ENCODE measurements at places on chromosomes 3 and 15. TPM values are rescaled to one million over a fixed set of nuclear protein-coding genes. Genes with fewer than 3 reads are reported as not detected.

Gene ERICH6
- total RNA-seq, result not detected

Gene CHRNA5
- 21.6 TPM for total RNA-seq

Gene ADAMTSL3
- total RNA-seq, result 0.77 TPM

Gene LYZL4
- not detected for total RNA-seq

Gene UPK1B
- 0.33 TPM for total RNA-seq

Gene TM4SF18
- 8.1 TPM for total RNA-seq

Gene ISLR
- 0.35 TPM for total RNA-seq

Gene PIF1
- 64.0 TPM for total RNA-seq

DNA sequence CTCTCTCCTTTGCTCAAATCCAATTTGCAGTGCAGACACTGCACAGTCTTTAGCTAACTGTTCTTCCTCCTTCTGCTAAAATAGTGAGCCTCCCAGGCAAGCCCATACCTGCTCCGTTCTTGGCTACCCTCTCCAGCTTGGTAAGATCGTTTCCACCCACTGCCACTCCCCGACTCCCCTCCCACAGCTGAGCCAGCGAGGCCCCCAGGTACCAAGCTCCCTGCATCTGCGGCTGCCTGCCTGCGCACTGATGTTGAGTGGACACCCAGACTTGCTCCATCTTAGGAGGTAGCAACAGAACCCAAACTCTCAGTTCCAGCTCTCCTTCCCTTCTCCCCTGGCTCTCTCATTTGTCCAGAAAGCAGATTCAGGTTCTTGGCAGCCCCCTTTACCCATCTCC is 7.9 kb upstream of the TNK2 start:
- no peaks in the 10 kb centered on the region for H3K27me3 ChIP-seq
- H3K36me3 ChIP-seq, result no peaks in the 10 kb centered on the region
- DNase-seq, result no peak
- no peaks in the 10 kb centered on the region for H3K4me1 ChIP-seq

GRCh38 chr15:100061944-100062343 is 279.8 kb downstream of the ADAMTS17 start:
- H3K4me1 ChIP-seq, result no peaks in the 10 kb centered on the region
- H3K36me3 ChIP-seq, result no peaks in the 10 kb centered on the region
- peaks cover 2% of the 10 kb centered on the region for H3K27me3 ChIP-seq
- no peak for DNase-seq
- no peak overlapping the region for H3K4me3 ChIP-seq

DNA sequence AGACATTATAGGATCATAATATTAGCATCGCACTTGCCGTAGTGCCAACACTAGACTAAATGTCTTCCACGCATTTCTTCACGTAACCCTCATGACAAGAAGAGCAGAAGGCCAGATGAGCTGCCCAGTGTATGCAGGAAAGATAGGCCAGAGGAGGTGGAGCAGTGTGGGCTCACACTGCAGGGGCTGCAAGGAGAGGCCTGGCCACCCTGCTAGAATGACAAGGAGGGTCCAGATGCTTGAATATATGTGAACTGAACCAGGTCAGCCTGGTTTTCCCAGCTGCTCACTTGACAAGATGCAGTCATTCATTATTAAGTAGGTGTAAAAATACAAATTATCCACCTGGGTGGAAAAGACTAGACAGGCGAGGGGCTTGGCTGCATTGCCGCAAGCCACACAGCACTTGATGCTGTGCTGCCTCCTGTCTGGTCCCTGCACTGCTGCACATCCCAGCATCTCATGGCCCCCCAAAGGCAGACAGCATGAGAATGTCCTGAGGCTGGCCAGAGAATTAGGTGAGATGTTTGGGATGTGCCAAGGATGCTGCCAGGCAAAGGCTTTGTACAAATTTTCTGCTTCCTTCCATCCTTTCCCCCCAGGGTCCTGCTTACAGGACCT is 115.2 kb downstream of the NTRK3 start:
- no peaks in the 10 kb centered on the region for H3K4me1 ChIP-seq
- H3K27ac ChIP-seq, result no peak overlapping the region
- DNase-seq, result peak; percentile 51
- H3K27me3 ChIP-seq, result no peaks in the 10 kb centered on the region

DNA sequence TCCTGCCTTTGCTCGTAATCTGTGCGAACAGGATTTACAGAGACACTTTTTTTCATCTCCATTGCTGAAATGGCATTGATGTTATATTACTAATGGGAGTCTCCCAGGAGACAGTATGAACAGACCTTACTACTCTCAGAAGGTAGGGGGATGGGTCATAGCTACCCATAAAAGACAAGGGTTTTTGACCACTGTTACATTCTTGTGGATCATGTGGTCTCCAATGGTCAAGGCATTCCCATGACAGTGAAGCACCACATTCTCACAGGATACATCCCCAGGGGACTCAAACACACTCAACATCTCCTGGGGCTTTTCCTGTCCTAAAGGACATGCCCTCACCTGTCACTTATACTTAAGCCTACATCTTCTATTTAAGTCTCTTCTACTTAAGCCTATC is 40.8 kb downstream of the MKRN3 start:
- no peak overlapping the region for H3K27ac ChIP-seq
- no peak for DNase-seq
- H3K27me3 ChIP-seq, result no peaks in the 10 kb centered on the region
- no peaks in the 10 kb centered on the region for H3K4me1 ChIP-seq
- H3K36me3 ChIP-seq, result no peaks in the 10 kb centered on the region

DNA sequence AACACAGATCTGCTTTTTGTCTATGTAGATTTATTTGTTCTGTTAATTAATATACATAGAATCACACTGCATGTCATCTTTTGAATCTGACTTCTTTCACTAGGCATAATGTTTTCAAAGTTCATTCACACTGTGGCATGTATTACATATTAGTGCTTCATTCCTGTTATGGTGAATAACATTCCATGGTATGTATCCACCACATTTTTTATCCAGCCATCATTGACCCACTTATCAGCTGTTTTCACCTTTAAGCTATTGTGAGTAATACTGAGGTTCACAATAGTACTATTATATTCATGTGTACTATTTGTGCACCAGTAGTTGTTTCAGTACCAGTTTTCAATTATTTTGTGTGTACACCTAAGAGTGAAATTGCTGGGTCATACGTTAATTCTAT is 230.6 kb upstream of the CNTN3 start:
- no peak overlapping the region for H3K27ac ChIP-seq
- no peaks in the 10 kb centered on the region for H3K27me3 ChIP-seq

DNA sequence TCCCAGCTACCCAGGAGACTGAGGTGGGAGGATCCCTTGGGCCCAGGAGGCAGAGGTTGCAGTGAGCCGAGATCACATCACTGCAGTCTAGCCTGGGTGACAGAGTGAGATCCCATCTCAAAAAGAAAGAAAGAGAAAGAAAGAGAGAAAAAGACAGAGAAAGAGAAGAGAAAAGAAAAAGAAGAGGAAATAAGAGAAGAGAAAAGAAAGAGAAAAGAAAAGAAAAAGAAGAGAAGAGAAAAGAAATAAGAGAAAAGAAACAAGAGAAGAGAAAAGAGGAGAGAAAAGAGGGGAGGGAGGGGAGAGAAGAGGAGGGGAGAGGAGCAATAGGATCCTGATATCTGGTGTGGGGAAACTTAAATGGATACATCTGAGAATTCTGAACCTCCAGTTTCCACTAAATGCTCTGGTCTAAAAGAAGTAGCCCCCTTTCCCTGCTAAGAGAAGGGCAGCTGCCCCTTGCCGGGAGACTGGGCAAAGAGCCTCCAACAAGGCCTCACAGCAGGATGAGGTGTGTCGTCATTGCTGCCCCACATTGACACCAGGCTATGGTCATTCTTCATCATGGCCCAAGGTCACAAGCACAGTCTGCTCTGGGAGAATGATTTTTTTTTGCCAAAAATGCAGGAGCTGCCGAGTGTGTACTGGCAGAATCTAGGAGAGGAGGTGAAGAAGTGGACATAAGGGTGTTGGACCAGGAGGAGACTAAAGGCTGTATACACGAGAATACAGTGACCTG is 21.1 kb upstream of the COMMD4 start:
- DNase-seq, result no peak
- no peaks in the 10 kb centered on the region for H3K4me1 ChIP-seq
- no peak overlapping the region for H3K4me3 ChIP-seq
- H3K27me3 ChIP-seq, result no peaks in the 10 kb centered on the region

GRCh38 chr15:78907577-78907976 is 34.9 kb downstream of the MORF4L1 start:
- H3K27me3 ChIP-seq, result no peaks in the 10 kb centered on the region
- H3K4me1 ChIP-seq, result peaks cover 2% of the 10 kb centered on the region
- peak; percentile 65 for DNase-seq
- H3K36me3 ChIP-seq, result peaks cover 57% of the 10 kb centered on the region

DNA sequence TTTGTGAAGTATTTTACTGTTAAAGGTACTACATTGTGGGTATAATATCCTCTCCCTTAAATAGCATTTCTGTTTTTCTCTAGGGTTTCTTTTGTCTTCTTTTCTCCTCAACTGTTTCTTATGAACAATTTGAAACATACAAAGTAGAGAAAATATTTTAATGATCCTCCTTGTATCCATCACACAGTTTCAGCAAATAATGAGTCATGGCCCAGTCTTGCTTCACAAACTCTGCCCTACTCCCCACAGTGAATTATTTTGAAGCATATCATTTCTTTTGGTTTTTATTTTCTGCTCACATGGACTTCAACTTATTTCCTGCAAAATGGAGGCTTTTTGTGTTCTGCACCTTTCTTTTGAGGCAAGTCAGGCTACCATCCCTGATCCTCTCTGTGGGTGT is 6.1 kb upstream of the SCAANT1 start:
- DNase-seq, result no peak
- no peaks in the 10 kb centered on the region for H3K27me3 ChIP-seq
- H3K4me1 ChIP-seq, result no peaks in the 10 kb centered on the region
- peaks cover 48% of the 10 kb centered on the region for H3K36me3 ChIP-seq

- DNase-seq, result no peak
- no peaks in the 10 kb centered on the region for H3K36me3 ChIP-seq
- H3K4me3 ChIP-seq, result no peak overlapping the region
Measured at GRCh38 chr15:50066202-50066601, 52.8 kb downstream of the ATP8B4 start.

- H3K4me1 ChIP-seq, result no peaks in the 10 kb centered on the region
- no peaks in the 10 kb centered on the region for H3K27me3 ChIP-seq
- peak; percentile 40 for DNase-seq
- H3K4me3 ChIP-seq, result no peak overlapping the region
- peaks cover 21% of the 10 kb centered on the region for H3K36me3 ChIP-seq
Measured at GRCh38 chr3:142180761-142181362, 31.5 kb upstream of the TFDP2 start.

GRCh38 chr3:136078421-136079364 is 113.2 kb downstream of the PPP2R3A start:
- H3K27ac ChIP-seq, result no peak overlapping the region
- no peak overlapping the region for H3K4me3 ChIP-seq
- peaks cover 27% of the 10 kb centered on the region for H3K36me3 ChIP-seq
- H3K4me1 ChIP-seq, result no peaks in the 10 kb centered on the region
- no peak for DNase-seq
- H3K27me3 ChIP-seq, result no peaks in the 10 kb centered on the region

DNA sequence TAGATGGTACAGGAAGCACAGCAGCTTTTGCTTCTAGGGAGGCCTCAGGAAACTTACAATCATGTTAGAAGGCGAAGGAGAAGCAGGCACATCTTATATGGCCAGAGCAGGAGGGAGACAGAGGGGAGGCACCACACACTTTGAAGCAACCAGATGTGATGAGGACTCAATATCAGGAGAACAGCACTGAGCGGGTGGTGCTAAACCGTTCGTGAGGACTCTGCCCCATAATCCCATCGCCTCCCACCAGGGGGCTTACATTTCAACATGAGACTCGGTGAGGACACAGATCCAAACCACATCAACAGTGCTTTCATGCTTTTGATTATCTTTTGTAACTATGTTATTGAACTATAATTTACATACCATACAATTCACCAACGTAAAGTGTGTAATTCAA is 7.6 kb upstream of the TMEM44 start:
- H3K27ac ChIP-seq, result no peak overlapping the region
- peaks cover 38% of the 10 kb centered on the region for H3K36me3 ChIP-seq
- H3K4me1 ChIP-seq, result no peaks in the 10 kb centered on the region
- no peak overlapping the region for H3K4me3 ChIP-seq
- DNase-seq, result no peak
- no peaks in the 10 kb centered on the region for H3K27me3 ChIP-seq

GRCh38 chr3:13785351-13785750 is 94.5 kb downstream of the WNT7A start:
- H3K4me3 ChIP-seq, result no peak overlapping the region
- H3K27ac ChIP-seq, result no peak overlapping the region
- DNase-seq, result no peak
- no peaks in the 10 kb centered on the region for H3K27me3 ChIP-seq
- H3K4me1 ChIP-seq, result peaks cover 2% of the 10 kb centered on the region
- H3K36me3 ChIP-seq, result no peaks in the 10 kb centered on the region

GRCh38 chr3:60803216-60804173 is 447.8 kb downstream of the FHIT start:
- DNase-seq, result no peak
- no peak overlapping the region for H3K4me3 ChIP-seq
- no peak overlapping the region for H3K27ac ChIP-seq
- H3K36me3 ChIP-seq, result no peaks in the 10 kb centered on the region
- no peaks in the 10 kb centered on the region for H3K27me3 ChIP-seq

GRCh38 chr3:41222012-41222411 is 22.7 kb downstream of the CTNNB1 start:
- DNase-seq, result no peak
- H3K27ac ChIP-seq, result no peak overlapping the region
- peaks cover under 1% of the 10 kb centered on the region for H3K4me1 ChIP-seq
- no peaks in the 10 kb centered on the region for H3K27me3 ChIP-seq

GRCh38 chr15:42919799-42920518 is 619 bp downstream of the TTBK2 start:
- peak overlapping the region; percentile 95 for H3K4me3 ChIP-seq
- H3K36me3 ChIP-seq, result no peaks in the 10 kb centered on the region
- no peaks in the 10 kb centered on the region for H3K27me3 ChIP-seq

GRCh38 chr3:132016061-132017041 is 18.5 kb downstream of the CPNE4 start:
- H3K27me3 ChIP-seq, result no peaks in the 10 kb centered on the region
- no peak overlapping the region for H3K4me3 ChIP-seq
- no peaks in the 10 kb centered on the region for H3K36me3 ChIP-seq

GRCh38 chr3:180624714-180625113 is 22.8 kb downstream of the TTC14 start:
- H3K4me1 ChIP-seq, result no peaks in the 10 kb centered on the region
- H3K4me3 ChIP-seq, result peak overlapping the region; percentile 24
- DNase-seq, result no peak
- peaks cover 14% of the 10 kb centered on the region for H3K36me3 ChIP-seq

DNA sequence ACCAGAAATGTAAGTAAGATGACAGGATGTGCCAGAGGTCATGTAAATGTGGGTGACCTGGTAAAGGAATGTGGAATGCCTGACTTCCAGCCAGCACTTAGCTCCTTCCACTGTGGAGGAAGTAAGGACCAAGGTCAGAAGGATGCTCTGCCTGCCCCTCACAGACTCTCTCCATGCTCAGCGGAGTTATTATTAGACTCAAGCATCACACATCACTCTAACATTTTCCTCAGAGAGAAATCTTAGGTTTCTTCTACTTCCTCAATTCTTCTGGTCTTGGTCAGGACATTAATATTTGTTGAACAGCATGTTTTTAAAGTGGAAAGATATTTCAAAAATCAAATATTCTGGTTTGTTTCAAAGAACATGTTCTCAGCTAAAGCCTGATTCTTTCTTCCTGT is 231.4 kb upstream of the WNT5A start:
- no peaks in the 10 kb centered on the region for H3K27me3 ChIP-seq
- no peaks in the 10 kb centered on the region for H3K4me1 ChIP-seq
- no peak for DNase-seq
- no peak overlapping the region for H3K27ac ChIP-seq
- H3K36me3 ChIP-seq, result no peaks in the 10 kb centered on the region

Measured in H9 (cell line).